Activated gamma-delta T cell treated with anti-CD3 and anti-CD28 coated beads, Interleukin-2, amount 50 U/mL, for 16 hours (primary cell): ENCODE measurements at places on chromosomes 6 and 20.

DNA sequence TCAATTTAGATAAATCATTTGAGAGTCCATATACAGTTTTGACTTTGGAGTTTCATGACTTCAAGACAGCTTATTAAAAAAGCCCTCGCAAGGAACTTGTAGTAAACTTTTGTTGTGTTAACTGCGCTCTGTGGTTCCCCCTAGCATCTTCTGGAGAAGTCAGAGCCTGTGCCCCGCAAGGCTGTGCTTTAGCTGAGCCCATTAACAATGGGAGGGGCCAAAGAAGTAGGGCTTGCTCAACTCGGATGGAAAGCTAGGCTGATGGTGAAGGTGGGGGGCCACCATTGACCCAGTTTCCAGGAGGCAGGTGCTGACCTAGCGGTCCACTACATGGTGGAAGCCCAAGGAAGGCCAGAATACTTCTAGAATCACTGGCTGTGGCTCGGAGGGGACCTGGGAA is 29.3 kb upstream of the OVOL2 start:
- DNase-seq, result no peak

DNA sequence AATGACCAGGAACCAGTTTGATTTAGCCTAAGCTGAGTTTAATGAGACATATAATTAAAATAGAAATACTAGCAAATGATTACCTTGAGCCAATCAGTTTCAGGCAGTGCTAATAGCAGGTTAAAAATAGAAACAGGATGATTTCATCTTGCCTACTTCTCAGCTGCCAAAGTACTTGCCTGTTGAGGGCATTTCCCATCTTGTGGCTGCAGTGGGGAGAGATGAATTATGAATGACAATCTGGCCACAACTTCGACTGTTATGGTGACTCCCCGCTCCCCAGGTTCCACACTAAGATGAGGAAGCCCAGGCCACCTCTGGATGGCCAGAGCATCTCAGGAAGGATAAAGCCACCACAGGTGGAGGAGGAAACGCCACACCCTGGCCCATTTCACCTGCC is 31.3 kb downstream of the MBOAT1 start:
- no peak for DNase-seq

- DNase-seq, result no peak
Observed at GRCh38 chr20:35134472-35134871, 12.7 kb downstream of the EDEM2 start.

GRCh38 chr20:63829603-63829944 is 1.5 kb downstream of the ZBTB46 start:
- DNase-seq, result no peak

DNA sequence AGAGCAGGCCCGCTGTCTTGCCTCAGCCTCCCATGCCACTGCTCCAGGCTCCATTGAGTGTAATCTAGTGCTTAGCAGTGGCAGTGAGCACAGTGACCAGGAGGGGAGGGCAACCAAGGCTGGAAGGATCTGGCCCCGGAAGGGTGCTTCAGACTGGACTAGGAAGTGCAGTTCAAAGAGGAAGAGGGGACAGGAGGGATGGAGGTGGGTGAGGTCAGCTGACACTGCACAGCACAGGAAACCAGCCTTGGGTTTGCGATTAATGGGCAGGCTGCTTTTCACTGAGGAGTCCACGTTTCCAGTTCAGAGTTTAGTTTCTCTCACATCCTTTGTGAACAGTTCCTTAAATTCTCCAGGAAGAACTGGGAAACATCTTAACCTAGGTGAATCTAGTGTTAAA is 46.9 kb downstream of the CDS2 start:
- no peak for DNase-seq

- DNase-seq, result peak; percentile 61
Observed at GRCh38 chr6:90393232-90393884, 96.7 kb upstream of the BACH2 start.

- no peak for DNase-seq
Observed at GRCh38 chr6:21109391-21110178, 484.0 kb upstream of the SOX4 start.

DNA sequence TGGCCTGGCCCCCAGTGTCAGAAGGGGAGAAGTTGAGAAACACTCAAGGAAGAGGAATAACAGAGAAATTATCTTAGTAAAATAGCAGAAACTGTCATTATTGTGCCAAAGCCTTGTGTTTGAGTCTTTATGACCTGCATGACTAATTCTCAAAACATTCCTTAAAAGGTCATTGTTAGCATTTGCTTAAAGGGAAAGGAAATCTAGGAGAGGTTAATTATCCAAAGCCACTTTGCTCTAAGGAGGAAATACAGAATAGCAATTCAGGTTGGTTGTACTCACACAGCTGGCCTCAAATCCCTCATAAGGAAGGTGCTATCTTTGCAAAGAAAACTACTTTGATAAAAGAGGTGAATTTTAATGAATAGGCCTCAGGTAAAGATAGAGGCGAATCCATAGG is 516.7 kb downstream of the CBLN4 start:
- no peak for DNase-seq

DNA sequence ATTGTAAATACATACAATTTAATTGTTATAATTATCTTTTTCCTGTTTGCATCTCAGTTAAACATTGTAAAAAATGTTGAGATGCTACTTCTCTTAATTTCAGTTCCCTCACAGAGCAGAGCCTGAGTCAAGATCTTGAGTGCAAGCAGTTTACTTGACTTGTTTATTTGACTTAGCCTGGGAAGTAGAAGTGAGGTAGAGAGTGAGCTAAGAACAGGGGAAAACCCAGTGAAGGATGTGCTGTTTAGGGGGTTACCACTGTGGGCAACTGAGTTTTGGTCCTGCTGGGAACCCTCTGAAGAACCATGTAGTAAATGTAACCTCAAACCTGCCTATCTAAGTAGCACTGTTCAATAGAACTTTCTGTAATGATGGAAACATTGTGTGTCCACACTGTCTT is 495.2 kb upstream of the FLRT3 start:
- no peak for DNase-seq

GRCh38 chr6:1287103-1287591 is 24.8 kb upstream of the FOXQ1 start:
- DNase-seq, result no peak

DNA sequence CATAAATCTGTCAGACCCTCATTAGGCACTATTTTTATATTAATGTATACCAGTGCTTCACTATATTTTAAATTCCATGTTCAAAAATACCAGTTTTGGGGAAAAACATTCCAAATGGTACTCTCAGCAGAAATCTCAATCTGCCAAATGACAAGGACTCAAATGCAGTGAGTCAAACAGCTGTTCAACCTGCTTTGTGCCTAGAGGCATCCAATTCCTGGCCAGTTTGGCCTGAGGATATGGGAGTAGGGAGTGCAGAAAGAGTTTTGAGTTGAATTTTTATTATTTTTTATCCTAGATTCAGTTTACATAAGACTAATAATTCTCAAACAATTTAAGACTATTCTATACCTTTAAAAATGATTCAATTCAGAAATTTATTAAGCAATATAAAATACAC is 216.8 kb downstream of the LAMA2 start:
- no peak for DNase-seq

GRCh38 chr6:137202078-137202477 is 17.1 kb downstream of the IFNGR1 start:
- no peak for DNase-seq

GRCh38 chr20:31543966-31544598 is 29.8 kb downstream of the HM13 start:
- DNase-seq, result no peak

- DNase-seq, result no peak
Observed at GRCh38 chr6:124512431-124512830, 449.8 kb upstream of the RNF217 start.

- DNase-seq, result no peak
Observed at GRCh38 chr20:35837577-35838195, 65.9 kb downstream of the PHF20 start.

DNA sequence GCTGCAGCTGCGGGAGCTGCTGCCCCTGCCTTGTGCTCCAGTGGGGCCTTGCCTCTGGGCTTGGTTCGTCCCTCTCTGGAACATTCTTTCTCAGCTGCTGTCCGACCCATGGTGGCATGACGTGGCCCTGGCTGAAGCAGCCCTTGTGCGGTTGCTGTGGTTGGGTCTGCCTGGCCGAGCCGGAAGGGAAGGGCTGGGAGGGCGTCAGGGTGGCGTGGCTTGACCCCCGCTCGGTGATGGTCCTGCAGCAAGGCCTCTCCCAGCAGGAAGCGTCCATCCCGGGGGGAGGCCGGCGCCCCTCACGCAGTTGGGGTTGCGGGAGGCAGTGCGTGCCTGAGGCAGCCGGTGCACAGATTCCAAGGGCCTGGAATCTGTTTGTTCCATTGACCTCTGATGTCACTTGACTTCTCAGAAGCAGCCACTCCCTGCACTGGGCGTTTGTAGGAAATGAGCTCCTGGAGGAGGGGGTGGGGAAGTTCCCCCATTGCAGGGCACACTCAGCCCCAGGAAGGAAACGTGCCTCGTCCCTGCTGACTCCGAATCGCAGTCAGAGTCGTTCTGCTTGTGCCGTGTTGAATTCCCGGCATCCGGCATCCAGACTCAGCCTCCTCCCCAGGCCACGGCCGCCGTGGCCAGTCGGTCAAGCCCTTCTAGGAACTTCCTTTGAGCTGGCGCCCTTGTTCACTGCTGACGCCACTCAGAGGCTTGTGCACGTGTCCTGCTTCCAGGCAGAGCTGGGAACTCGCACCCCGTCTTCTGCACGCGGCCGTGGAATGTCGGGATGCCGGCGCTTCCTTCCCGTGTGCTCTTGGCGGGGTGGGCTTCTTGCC is 9.7 kb upstream of the TNFRSF6B start:
- no peak for DNase-seq

DNA sequence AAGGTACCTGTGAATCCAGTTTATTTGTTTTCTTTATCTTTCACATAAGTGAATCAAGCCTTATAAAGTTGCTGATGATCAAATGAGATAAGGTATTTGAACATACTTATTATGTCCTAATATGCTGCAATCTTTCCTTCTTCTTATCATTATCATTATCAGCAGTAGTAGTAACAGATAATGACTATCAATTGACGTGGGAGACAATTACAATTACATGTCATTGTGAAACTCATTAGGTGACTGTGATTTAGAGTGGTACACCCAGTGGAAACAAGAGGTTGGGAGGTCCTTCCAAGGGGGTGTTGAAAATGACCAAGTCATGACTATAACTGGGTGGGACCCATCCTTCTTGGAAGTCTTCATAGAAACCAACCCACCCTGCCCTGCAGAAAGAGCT is 2.8 kb downstream of the CLIC5 start:
- no peak for DNase-seq

DNA sequence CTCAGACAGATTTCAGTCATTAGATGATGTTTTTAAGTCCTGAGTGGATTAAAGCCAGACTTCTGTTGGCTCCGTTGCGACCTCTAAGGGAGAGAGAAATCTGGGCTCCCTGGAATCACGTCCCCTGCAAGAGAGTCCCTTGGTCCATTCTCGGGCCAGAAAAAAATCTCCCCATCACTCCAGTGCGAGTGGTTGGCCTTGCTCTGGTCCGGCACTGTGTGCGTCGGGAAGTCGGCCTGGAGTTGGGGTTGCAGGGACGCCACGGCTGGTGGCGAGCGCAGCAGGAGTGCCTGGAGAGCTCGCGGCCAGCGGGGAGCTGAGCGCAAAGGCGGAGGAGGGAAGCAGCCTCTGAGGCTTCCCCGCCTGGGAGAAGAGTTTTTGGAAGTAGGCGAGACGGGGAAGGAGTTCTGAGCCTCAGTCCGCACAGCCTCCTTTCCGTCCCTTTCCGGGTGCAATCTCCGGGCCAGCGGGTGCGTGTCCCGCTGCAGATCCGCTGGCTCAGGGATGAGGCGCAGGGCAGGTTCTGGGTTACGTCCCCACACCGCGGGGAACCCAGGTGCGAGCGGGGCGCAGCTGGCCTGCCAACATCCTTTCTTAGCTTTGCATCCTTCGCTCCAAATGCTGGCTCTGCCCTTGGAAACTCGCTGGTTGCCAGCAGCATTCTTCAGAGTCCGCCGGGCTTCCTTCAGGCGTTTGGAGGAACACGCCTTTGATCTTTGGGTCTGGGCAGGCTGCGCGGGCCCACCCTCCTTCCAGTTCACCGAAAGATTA is 6.8 kb downstream of the TCF21 start:
- no peak for DNase-seq

DNA sequence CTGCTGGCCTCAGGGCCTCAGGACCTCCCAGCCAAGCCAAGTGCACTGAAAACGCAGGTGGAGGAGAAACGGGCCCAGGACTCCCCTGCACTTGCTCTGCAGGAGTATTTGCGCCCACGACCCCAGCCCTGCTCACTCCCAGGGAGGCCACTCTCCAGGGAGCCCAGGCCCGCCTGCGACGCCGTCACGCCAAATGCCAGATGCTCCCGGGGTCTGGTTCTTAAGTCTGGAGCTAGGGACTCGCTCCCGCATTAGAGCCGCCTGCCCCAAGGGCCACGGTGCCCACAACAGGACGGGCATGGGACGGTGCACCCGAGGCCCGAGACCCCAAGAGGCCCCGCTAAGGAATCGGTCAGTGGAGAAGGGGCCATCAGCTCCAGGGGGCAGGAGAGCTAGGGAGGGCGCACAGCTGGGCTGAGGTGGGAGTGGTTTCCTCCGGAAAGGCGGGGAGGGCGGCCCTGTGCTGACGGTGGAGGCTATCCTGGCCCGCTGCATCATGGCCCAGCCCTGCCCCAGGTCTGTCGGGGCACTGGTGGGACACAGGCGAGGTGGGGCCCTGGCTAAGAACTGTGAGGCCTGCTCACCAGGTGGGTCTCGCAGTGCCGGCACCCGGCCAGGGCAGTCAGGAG is 44.1 kb upstream of the CHRNA4 start:
- DNase-seq, result no peak

DNA sequence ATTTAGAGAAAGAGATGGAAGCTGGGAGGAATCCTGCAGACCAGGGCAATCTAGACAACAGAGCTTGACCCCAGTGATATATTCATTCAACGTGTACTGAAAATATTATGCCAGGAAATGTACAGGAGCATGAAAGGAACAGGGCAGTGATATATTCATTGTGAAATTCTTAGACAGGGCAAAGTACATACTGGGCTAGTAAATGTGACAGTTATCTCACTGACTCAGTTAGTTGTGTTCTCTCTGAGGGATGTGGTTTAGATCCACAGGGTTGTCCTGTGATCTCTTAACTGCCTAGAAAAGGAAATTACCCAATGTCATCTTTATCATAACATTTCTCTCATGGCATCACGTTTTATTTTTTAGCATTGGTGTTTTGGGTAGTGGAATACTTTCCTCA is 891.3 kb downstream of the EYS start:
- no peak for DNase-seq
